ENCODE measurements at places on chromosomes 7 and 10.
A peak's percentile ranks its signal among the peaks of the same experiment; 100 is the strongest.

- no peak for DNase-seq
Measured at GRCh38 chr10:78934532-78934898, 134.3 kb upstream of the ZMIZ1 start.

- DNase-seq = no peak
Measured at GRCh38 chr7:7977774-7978173, 9.2 kb downstream of the GLCCI1 start.

DNA sequence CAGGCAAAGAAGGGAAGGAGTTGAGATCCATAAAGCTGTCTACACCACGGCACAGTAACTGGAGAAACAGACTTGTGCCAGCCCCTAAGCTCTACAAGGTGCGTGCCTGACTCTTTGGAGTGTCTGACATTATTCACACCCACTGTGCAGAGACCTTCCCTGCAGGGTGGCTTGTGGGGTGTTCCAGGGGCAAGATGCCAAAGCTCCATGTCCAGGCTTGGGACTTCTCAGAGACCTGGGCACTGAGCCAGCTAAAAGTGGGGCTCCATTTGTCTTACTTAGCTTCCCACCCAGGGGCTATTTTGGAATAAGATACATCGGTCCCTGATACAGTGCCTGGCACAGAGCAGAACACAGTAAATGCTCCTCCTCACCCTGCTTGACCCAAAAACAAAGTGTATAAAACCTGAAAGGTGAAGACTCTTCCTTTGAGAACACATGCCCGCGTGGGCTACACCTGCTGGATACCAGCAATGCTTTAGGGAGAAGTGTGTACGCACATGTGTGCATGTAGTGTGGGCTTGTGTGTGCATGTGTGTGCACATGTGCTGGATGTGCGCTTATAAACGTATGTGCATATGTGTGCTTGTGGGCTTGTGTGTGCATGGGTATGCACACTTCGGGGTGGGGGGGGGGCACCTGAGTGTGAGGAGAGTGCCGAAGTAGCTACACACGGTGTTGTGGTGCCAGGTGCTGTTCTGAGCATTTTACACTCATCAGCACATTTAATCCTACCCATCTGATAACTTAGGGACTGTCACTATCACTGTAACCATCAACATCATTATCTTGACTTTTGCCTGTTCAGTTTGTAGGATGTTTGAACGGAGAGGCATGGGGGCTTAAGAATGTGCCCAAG is 143.0 kb downstream of the ARHGAP22 start:
- DNase-seq = no peak

DNA sequence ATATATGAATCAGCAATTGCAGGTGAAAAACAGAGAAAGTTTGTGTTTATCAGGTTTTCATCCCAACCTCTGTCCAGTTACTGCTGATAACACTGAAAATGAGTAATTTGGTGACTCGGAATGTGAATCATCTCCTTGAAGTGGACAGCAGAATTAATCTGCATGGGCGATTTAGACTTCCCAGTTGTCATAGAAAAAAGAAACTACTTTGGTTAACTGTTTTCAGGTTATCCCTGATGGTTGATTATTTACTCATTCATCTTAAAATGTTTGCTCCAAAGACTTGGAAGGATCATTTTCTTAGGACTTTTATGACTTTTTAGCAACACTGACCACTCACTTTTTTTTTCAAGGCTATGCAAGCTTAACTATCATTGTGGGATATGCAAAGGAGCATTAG is 504.1 kb upstream of the ANKRD30A start:
- DNase-seq = no peak

GRCh38 chr10:112812586-112812985 is 137.5 kb upstream of the TCF7L2 start:
- DNase-seq = no peak

DNA sequence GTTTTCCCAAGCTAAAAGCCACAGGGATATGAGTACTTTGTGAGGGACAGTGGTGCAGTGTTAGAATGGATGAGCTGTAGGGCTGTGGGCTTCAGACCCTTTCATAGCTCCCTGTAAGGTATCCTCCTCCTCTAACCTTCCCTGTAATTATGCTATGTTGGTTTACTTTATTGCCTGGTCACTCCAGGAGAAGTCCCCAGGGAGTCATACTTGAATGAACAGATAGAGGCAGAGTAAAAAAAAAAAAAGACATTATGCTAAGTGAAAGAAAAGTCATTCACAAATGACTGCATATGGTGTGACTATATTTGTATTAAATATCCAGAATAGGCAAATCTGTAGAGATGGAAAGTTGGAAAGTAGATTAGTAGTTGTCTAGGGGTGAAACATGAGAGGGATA is 434.4 kb downstream of the AUTS2 start:
- DNase-seq = no peak

DNA sequence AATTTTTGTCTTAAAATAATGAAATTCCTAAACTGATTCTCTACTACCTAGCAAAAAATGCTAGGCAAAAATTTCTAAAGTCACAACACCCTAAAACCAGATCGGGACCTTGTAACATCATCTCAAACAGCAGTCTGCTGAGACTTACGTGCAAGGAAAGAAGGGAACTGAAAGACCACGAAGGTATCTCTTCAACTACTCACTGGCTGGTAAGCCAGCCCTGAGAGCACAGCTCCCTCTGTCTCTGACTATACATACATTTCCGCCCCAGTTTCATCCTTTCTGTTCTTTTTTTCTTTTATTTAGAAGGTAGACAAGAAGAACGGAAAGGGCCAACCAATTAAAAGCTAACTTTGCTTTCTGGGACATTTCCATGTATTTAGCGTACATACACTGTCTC is 15.6 kb downstream of the SORCS1 start:
- DNase-seq = no peak

- no peak for DNase-seq
Measured at GRCh38 chr7:94357076-94357475, 37.6 kb upstream of the COL1A2 start.

DNA sequence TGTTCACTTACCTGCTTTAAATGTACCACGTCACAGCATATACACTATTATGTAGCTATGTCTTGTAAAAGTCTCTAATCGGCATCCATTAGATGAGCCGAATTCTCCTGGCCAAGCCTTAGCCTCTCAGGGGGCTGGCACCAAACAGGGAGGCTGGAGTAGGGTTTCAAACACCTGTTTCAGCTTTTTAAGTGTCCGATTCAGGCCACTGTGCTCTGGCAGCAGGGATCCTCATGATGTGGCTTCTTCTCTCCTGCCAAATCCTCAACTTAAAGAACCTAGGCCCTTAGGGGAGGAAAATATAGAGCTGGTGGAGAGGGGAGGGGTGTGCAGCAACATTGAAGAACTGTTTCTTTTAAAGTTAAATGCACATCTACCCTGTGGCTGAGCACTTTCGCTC is 68.5 kb upstream of the NFKB2 start:
- no peak for DNase-seq

DNA sequence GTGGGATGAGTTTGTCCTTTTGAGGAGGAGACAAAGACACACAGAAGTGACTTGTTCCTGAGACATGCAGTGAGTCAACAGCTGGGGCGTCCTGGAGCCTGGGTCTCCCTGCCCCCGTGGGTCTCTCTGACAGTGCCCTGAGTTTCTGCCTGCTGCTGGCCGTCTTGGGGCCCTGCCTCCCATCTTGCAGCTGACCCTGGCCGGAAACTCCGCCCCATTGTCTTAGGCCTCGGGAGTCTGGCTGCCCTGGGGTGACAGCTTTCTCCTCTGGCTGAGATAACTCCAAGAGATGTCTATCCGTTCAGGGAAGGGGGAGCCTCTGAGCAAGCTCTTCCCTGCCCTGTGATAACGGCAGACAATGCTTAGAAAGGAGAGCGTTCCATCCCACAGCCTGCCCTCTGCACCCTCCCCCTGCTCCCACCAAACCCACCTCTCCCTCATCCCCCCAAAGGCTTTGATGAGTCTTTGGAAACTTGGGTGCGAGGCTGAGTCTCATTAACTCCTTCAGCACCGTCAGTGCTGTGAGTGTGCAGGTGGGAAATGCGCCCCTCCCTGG is 69.5 kb upstream of the PODXL start:
- no peak for DNase-seq

DNA sequence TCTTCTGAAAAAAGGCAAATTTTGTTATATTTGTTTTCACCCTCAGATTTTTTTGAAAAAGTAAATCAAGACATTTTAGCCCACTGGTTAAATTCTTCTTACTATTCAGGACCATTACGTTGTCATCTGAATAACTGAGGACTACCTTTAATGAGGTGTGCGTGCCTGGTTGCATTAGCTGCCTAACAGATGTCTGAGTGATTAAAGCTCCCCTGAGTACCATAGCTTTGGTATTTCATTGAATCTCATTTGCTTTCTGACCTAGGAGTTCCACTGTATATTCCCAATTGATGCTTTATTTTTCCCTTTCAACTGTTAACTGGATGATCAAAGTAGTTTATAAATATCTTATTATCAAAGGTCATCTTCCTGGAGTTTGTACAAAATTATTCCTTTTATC is 410.0 kb upstream of the SEMA3D start:
- DNase-seq = no peak

DNA sequence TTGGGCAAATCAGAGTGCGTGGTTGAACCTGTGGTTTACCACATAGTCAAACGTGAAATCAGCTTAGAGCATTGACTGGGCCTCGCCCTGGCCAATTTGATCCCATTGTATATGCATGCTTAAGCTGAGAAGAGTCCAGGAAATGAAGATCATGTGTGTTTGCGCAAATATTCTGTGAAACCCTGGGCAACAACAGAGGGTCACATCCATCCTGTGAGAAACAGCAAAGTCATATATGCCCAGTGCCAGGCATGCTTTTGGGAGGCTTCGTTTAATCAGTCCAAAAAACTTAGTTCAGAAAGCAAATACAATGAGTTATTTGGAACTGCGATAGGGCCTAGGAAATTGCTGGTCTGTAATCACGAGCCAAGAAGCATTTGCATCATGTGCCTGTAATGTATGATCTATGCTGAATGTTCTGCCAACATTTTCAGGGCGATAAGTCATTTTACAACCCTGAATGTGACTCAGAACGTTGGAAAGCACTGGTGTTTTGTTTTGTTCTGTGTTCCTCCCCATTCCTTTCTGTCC is 412.1 kb upstream of the CELF2 start:
- peak; percentile 6 for DNase-seq

GRCh38 chr10:25338271-25338670 is 163.5 kb downstream of the GPR158 start:
- DNase-seq = no peak

DNA sequence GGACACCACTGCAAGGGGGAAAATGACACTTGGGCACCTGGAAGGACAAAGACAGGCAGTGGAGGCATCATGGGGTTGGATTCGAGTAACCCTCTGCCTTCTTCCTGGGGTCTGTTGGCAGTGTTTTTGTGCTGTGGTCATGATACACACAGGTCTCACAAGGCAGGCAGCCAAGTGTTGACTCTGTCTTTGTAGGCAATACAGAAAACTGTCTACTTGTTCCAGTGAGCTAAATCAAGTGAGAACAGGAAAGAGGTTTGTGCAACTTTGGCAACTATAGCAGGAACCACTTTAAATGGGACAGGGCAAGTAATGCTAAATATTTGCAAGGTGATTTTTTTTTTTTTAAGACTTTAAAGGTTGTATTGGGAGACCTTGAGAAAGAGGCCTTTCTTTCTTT is 578.6 kb upstream of the GALNT17 start:
- DNase-seq = no peak

DNA sequence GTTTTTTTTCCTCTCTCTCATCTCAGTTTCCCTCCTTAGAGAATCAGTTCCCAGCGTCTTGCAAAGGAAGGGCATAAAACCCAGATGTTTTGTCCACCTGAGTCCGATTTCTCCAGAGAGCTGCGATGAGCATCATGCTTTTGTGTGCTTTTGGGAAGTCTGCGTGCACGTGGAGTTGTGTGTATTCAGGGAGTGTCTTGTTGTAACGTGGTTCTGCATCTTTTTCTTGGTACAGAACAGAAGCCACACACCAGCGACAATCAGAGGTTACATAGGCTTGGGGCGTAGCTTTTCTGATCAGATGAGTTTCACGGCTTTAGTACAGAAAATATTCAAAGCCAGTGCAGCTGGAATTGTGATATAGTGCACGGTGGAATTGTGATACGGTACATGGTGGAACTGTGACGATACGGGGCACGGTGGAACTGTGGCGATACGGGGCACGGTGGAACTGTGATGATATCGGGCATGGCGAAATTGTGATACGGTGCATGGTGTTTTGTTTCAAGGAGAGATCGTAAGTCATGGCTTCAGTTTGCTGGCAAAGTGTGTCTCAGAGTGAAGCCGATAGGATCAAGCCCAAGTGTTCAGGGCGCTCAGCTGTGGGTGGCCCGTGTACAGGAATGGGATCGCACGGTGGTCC is 32.8 kb downstream of the FOXK1 start:
- DNase-seq = no peak

DNA sequence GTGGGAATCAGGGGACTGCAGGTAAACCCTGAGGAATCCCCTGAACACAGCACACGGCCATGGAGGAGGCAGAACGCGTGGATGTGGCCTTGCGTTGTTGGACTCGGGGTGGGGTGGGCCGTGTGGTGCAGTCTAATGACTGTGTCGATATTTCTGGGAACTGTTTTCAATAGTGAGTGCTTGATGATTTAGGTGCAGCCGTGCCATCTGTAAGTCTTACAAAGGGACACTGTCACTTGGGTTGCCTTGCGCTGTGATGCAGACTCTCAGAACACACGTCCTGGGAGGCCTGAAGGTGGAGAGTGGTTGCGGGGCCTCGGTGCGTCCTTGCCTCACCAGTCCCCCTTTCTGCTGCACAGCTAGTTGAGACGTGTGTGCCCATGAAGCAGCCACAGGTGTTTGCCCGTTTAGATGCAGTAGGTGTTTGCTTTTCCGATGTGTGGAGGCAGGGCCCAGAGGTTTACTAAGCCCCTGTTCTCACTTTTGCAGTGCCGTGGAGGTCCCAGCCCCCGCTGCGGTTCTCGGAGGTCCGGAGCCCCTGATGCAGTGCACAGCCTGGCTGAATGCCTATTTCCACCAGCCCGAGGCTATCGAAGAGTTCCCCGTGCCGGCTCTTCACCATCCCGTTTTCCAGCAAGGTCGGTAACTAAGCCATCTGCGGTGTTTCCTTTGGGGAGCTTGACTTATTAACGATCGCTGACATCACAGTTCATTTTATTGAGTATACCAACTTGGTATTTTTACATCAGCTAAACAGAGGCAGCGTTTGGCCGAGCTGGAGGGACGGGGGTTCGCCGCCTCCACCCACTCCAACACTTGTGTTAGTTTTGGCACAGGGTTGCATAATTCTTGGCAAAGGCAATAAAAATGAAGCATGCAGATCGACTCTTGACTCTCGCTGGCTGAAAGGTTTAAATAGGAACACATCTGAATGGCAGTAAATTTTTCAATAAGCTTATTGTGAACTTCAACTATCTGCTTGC is 240.7 kb downstream of the MGMT start:
- DNase-seq = no peak

Data from activated CD4-positive, alpha-beta T cell treated with anti-CD3 and anti-CD28 coated beads for 36 hours (primary cell).